Hippocampal formation (tissue), 2 donors: ENCODE measurements at places on chromosomes 13 and 19.

DNA sequence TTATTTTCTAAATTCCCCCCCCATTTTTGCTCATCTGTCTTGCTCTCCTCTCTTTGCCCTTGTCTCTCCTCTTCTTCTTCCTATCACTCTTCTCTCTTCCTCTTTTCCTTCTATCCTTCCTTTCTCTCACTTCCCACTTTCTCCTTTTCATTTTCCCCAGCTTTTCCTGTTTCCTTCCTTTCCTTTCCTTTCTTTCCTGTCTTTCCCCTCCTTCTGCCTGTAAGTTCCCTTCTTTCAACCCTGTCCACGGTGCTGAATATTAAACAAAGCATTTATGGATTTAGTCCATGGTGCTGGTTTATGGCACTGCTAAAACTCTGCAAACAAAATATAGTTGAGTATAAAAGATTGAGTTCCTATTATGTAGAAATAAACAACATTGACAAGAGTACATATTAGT is 27.6 kb downstream of the SCEL start:
- DNase-seq: no peak

- DNase-seq: peak; percentile 21
Observed at GRCh38 chr19:11088506-11089253, 583 bp upstream of the LDLR start.

DNA sequence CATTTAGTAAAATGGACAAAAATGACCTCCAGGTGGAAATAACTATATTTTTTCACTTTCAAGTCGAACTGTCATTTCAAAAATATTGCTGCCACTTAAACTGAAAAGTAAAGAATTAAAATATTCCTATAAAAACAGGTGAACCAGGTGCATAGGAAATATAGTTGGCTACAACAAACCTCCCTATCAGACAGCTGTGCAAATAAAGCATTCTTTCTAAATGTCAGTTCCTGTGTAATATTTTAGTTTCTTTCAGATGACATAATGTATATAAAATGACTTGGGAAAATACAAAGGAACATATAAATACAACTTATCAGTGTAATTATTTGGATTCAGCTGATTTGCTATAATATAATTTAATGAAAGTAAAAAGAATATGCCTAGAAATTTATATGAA is 403.5 kb upstream of the GPC6 start:
- no peak for DNase-seq

- DNase-seq: no peak
Observed at GRCh38 chr19:1690699-1691307, 38.4 kb upstream of the TCF3 start.

- no peak for DNase-seq
Observed at GRCh38 chr13:90868321-90868920, 479.1 kb upstream of the MIR17HG start.
